Hair follicle dermal papilla cell (primary cell): ENCODE measurements at places on chromosomes 2 and 18. TPM values are rescaled to one million over a fixed set of nuclear protein-coding genes. Genes with fewer than 3 reads are reported as not detected.

CNNM3 gene
- 4.6 and 5.5 TPM in 2 replicates for total RNA-seq

CDCA7 gene
- total RNA-seq = 2.9 and 3.3 TPM in 2 replicates

ATP8B1 gene
- 52.8 and 63.3 TPM in 2 replicates for total RNA-seq

GREB1L gene
- total RNA-seq = 0.73 and 1.1 TPM in 2 replicates

TMEM87B gene
- 33.5 and 34.4 TPM in 2 replicates for total RNA-seq

FAM124B gene
- 0.24 TPM in 1 of 2 replicates, not detected in the other for total RNA-seq

PARD6G gene
- total RNA-seq = 2.3 and 3.1 TPM in 2 replicates

CLASP1 gene
- total RNA-seq = 50.0 and 65.4 TPM in 2 replicates

ABCB11 gene
- under 0.01 TPM in 1 of 2 replicates, not detected in the other for total RNA-seq

HTR2B gene
- 0.49 and 0.61 TPM in 2 replicates for total RNA-seq

ADD2 gene
- 0.32 TPM in 1 of 2 replicates, not detected in the other for total RNA-seq

ATOH8 gene
- total RNA-seq = 3.6 and 5.7 TPM in 2 replicates

POTEI gene
- total RNA-seq = not detected in 2 replicates

OTOS gene
- not detected in 2 replicates for total RNA-seq

PID1 gene
- total RNA-seq = 8.5 and 8.6 TPM in 2 replicates

TANC1 gene
- 34.7 and 40.4 TPM in 2 replicates for total RNA-seq

UGT1A5 gene
- not detected in 2 replicates for total RNA-seq

SERPINB4 gene
- total RNA-seq = not detected in 2 replicates

IL1RL1 gene
- total RNA-seq = 0.65 and 1.3 TPM in 2 replicates

CYBRD1 gene
- 465 and 505 TPM in 2 replicates for total RNA-seq

SLC4A3 gene
- total RNA-seq = 5.5 and 6.0 TPM in 2 replicates

DSG1 gene
- not detected in 2 replicates for total RNA-seq

TMEM163 gene
- total RNA-seq = 0.12 TPM in 1 of 2 replicates, not detected in the other

DCAF17 gene
- 19.9 and 27.6 TPM in 2 replicates for total RNA-seq

BOLL gene
- total RNA-seq = not detected in 2 replicates

SCN1A gene
- total RNA-seq = 1.9 and 11.5 TPM in 2 replicates
